ENCODE measurements at places on chromosomes 12 and 14.
A peak's percentile ranks its signal among the peaks of the same experiment; 100 is the strongest.

GRCh38 chr12:53048780-53049401 is 974 bp upstream of the TNS2 start:
- no peak for DNase-seq

DNA sequence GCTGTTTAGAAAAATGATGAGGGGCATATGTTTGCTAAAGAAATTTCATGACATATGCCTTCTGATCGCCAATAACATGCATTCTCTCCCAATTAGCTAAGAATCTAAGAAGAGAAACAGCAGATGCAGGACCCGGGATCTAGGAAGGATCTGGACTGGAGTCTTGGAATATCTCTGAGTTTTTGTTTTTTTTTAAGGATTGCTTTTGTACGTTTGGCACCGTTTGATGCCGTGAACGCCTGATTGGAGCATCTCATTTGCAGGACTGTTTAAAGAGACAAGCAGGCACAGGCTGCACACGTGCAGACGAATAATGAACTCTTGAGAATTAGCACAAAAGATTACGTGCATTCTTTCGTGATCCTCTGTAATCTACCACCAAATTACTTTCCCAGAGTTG is 13.6 kb downstream of the EML1 start:
- DNase-seq: no peak

- DNase-seq: peak; percentile 7
Measured at GRCh38 chr12:79737875-79738718, 47.3 kb upstream of the PAWR start.

GRCh38 chr12:20050221-20050620 is 318.1 kb upstream of the PDE3A start:
- DNase-seq: no peak

DNA sequence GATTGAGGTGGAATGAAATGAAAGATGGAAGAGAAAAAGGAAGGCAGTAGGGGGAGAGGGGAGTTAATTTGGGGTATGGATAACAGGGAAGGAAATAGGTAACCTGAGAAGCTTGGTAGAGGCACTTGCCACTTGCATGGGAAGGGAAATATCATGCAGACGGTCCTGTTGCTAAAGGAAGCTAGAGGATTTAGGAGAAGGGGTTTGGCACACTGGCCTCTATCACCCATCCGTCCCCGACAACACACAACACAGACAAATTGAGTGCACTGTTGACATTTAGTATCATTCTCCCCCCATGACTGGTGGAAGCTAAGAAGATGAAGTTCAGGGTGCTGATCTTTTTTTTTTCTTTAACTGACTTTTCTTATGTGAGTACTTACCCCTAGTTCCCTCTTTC is 2.0 kb downstream of the OR10AD1 start:
- DNase-seq: no peak

GRCh38 chr14:33414041-33414440 is 475.4 kb downstream of the NPAS3 start:
- no peak for DNase-seq

DNA sequence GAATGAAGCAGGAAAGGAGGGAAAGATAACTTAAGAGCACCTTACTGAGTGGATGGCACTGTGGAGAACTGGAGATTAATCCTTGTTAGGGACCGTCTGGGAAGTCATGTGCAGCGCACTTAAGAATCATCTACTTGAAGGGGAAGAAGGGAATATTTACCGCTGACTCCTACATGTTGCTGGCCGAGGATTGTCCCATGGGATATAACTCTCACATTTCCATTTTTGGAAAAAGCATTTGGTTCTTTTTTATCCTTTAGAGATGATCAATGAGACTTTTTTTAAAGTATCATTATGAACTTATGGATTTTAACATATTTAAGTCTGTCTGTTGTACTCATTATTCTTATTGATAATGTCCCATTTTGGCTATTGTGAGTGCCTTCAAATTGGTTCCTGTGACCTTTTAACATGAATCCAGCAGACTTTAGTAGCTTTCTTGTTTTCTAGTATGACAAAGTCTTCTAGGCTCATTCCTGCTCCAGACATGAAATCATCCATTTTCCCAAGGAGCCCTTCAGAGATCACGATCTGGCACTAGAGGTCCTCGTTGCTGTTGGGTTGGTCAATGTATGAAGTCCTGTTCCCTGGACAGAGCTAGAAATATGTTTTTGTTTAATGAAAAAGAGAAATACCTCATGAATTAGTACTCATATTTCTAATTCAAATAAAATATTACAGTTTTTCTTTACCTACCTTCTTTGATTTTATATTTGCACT is 20.2 kb upstream of the FAM234B start:
- DNase-seq: no peak

GRCh38 chr12:2233034-2233433 is 180.2 kb downstream of the CACNA1C start:
- no peak for DNase-seq

DNA sequence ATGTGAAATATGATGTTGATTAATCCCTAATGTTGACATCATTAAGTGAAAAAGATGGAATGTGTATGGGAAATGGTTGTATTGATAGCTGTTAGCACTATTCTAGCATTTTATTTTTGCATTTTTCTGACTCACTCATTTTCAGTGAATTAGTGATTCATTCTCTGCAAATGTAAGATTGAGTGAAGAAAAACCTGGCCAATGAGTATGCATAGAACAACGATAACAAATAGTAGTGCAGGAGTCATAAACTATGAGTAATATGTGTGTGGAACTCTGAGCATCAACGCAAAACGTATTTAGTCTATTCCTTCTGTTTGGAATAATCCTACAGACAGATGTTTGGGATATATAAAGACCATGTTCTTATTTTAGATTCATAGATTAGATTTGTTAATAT is 76.3 kb upstream of the RTL1 start:
- DNase-seq: no peak

- no peak for DNase-seq
Measured at GRCh38 chr14:92830902-92831301, 36.8 kb downstream of the GOLGA5 start.

- peak; percentile 57 for DNase-seq
Measured at GRCh38 chr12:55724226-55724939, 4.2 kb downstream of the RDH5 start.

DNA sequence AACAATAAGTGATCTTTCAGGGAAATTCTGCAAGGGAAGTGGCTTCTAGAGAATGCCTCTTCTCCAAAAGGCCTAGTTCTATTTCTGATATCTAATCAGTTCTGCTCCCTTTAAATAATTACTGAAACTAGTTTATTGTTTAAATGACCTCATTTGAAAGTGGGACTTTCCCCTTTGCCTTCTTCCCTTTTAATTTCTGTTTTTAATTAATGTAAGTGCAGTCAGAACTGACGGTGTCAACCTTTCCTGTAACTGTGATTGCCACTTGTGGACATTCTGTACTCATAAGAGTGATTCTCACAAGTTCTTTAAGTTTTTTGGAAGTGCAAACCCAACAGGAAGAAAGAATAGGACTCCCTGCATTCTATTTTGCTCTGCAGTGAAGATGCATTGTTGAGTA is 265.3 kb upstream of the PLEKHG7 start:
- DNase-seq: no peak

GRCh38 chr12:109016016-109016415 is 4.9 kb downstream of the SVOP start:
- DNase-seq: no peak

DNA sequence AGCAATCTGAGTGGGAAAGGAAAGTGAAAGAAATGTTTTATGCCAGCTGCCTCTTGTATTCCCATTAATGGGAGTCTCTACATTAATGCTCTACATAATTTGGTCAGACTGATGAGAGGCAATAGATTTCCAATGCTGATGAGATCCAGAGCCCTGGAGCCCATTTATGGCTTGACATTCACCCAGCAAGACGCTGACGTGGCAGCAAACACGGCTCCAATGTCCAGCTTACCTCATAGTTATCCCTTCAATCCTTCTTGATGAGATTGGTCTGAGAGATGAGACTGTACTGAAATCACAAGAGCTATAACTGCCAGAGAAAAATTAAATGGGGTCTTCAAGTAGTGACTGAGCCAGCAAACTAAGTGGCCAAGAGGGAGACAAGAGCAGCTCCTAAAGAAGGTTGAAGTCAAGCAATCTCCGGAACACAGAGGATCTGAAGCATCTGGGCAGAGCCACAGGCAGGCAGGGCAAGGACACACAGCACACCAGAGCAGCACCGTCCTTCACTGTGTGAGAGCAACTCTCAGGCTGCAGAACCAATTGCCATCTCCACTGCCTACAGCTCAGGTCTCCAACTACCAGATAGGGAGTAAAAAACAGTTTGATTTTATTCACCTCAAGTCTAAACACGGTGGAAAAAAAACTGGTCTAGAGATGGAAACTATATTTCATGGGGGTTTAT is 7.3 kb upstream of the MYO1A start:
- DNase-seq: no peak

DNA sequence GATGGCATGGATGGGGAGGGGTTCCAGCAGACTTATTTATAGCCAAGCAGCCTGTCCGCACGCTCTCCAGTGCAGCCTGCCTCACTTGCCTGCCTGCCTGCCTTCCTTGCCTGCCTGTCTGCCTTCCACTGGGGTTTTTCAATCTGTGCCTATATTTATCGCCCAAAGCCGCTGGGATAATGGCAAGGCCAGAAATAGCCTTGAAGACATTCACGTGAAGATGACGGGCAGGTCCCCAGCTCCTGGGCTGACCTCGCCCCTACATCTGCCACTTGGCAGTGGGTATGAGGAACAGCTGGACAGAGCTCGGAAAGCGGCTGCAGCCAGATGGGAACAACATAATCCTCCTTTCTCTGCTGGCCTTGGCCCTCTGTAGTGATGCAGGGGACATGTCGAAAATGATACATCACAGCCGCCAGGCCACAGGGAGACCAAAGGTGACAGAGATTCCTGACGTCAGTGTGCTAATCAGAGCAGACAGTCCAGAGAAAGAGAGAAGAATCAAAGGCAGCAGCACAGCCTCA is 53.3 kb downstream of the PITPNM2 start:
- DNase-seq: no peak

DNA sequence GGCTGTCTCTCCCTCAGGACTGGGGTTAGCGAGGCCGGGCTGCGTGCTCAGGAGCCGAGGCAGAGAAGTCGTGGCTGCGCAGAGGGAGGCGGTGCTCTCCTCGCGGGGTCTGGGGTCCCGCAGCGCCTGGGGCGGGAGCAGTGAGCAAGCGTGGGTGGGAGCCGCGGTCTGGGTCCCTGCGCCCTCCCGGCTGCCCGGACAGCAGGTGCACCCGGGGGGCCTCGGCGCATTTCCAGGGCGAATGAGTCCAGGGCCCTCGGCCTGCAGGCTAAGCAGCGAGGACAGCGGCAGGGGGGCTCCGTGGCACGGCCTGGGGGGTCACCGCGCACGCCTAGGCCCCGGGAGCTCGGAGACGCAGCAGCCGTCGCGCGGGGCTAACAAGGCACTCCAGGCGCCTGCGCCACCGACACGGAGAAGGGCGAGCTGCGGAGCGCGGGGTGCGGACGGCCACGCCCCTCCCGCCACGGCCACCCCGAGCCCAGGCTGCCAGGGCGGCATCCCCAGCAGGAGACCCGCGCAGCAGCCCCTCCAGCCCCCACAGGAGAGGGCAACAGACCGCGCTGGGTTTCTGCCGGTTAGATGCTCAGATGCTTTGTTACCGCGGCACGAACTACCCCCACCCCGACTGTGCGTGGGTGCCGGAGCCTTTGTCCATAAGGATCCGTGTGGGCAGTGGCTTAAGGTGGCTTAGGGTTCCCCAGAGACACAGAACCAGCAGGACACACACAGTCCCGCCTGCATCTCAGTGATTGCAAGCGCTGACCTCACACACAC is 117.7 kb upstream of the C14orf180 start:
- DNase-seq: no peak

GRCh38 chr12:49693931-49694444 is 13.2 kb downstream of the FMNL3 start:
- DNase-seq: no peak

GRCh38 chr12:72434999-72435398 is 162.8 kb downstream of the TRHDE start:
- no peak for DNase-seq

DNA sequence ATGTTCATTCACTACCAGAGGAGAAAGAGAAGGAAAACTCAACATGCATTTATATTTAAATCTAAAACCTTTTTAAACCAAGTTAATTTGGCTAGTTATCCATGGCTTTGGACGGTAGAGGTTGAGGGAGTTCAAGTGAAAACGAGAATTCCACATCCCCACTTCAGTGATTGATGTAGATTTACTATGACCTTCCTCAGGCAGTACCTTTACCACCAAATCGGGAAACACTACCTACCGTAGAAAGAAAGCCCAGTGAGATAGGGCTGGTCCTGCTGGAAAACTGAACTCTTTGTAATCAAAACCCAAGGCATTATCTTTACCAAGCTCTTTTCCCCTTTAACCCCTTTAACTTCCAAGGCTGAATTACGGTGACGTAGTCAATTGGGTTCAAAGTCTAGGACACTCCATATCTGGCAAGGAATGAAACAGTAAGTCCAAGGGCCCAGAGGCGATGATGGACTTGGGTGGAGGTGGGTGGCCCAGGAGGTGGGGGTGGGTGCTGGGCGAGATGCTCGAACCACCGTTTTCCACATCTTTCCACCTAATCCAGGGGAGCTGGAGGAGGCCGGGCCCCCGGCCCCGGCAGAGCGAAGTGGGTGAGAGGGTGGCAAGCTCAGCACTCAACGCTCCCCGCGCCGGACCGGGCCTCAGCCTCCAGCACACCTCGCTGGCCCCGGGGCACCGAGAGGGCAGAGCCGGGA is 618 bp downstream of the SEC23A start:
- no peak for DNase-seq

DNA sequence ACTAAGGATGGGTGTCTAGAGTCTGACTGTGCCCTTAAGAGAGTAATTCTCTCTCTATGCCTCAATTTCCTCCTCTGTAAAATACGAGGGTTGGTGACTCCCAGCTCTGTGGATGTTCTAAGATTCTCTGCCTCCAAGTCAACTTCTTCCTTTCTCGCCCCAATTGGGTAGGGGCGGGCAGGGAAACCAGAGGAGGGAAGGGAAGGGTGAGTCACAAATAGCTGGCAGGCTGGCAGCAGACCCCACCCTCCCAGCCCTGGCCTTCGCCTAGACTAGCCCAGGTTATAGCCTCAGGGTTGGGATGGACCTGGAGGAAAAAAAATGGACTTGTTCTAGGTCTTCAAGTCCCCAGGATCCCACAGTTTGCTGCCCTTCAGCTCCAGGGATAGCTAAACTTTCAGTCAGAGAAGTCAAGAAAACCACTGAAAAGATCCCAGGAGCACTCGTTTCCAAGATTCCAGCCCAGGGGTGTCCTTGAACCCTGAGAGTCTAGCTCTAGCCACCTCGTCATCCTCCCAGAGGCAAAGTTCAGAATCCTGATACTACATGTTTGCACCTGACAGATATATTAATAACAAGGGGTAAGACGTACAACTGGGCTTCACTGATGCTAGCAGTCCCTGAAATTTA is 2.3 kb downstream of the DGKA start:
- no peak for DNase-seq
